Osteoblast (primary cell): ENCODE measurements at places on chromosomes 2 and 18. TPM values are rescaled to one million over a fixed set of nuclear protein-coding genes. Genes with fewer than 3 reads are reported as not detected.

SEPTIN2 gene
- 394 and 418 TPM in 2 replicates for total RNA-seq

GKN2 gene
- total RNA-seq, result not detected in 2 replicates

LINC00305 gene
- not detected in 2 replicates for total RNA-seq

LCT gene
- under 0.01 TPM in 2 replicates for total RNA-seq

CYS1 gene
- 0.36 and 1.5 TPM in 2 replicates for total RNA-seq

ZNF385B gene
- 0.29 and 1.1 TPM in 2 replicates for total RNA-seq

KRTCAP3 gene
- under 0.01 and 0.72 TPM in 2 replicates for total RNA-seq

ASTL gene
- total RNA-seq, result not detected in 2 replicates

CYP26B1 gene
- total RNA-seq, result under 0.01 TPM in 2 replicates

CAPN13 gene
- total RNA-seq, result not detected in 2 replicates

LRATD1 gene
- 5.8 and 10.0 TPM in 2 replicates for total RNA-seq

BUB1 gene
- total RNA-seq, result 4.7 and 7.1 TPM in 2 replicates

AMER3 gene
- total RNA-seq, result not detected in 2 replicates

C2orf92 gene
- 2.5 and 3.2 TPM in 2 replicates for total RNA-seq
